ENCODE measurements at places on chromosomes 4 and X.

- peak; percentile 92 for DNase-seq
Observed at GRCh38 chr4:168758351-168758876, 251.6 kb downstream of the CBR4 start.

DNA sequence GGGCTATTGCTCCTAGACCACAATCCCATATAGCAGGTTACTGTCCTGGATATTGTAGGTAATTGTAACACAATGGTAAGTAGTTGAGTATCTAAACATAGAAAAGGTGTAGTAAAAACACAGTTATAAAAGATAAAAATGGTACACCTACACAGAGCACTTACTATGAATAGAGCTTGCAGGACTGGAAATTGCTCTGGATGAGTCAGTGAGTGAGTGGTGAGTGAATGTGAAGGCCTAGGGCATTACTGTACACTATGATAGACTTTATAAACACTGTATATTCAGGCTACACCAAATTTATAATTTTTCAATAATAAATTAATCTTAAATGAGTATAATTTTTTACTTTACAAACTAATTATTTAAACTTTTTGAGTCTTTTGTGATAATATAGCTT is 425.7 kb downstream of the PABPC4L start:
- peak; percentile 9 for DNase-seq

- DNase-seq, result peak; percentile 36
Observed at GRCh38 chrX:70476934-70477733, 32.5 kb downstream of the DLG3 start.

DNA sequence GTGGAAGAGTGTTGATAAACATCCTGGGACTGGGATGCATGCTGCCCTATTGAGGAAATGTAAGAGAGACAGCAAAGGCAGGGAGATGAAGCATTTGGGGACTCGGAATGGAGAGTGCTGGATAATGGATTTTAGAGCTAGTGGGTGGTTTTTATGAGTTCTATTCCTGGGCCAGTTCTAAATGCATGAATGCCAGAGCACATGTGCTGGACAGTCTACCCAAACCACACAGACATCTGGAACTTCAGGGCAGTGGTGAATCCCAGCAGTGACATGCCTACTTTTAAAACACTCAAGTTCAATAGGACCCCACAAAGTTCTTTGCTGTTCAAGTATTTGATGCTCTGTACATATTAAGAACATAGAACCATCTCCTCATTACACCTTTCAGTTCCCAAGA is 133.9 kb downstream of the CBR4 start:
- no peak for DNase-seq

GRCh38 chrX:155747520-155747919 is 133.6 kb upstream of the VAMP7 start:
- no peak for DNase-seq

- DNase-seq, result no peak
Observed at GRCh38 chr4:158811216-158811540, 42.4 kb downstream of the FNIP2 start.

DNA sequence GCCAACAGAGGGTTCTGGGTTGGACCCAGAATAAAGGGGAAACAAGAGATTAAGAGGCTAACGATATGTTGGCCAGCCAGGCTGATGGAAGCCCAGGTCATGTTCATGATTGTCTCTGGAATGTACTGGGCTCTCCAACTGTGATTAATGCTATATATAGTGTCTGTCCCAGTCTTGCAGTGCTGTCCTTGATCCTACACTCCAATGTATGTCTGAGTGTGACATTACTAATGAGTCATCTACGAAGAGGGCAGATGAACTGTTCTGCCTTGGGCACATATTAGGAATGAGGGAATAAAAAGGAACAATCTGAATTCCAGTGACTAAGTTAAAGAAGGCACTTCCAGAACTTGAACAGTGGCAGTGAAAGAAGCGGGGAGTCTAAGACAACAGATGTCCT is 142.1 kb downstream of the PDGFRA start:
- DNase-seq, result no peak

DNA sequence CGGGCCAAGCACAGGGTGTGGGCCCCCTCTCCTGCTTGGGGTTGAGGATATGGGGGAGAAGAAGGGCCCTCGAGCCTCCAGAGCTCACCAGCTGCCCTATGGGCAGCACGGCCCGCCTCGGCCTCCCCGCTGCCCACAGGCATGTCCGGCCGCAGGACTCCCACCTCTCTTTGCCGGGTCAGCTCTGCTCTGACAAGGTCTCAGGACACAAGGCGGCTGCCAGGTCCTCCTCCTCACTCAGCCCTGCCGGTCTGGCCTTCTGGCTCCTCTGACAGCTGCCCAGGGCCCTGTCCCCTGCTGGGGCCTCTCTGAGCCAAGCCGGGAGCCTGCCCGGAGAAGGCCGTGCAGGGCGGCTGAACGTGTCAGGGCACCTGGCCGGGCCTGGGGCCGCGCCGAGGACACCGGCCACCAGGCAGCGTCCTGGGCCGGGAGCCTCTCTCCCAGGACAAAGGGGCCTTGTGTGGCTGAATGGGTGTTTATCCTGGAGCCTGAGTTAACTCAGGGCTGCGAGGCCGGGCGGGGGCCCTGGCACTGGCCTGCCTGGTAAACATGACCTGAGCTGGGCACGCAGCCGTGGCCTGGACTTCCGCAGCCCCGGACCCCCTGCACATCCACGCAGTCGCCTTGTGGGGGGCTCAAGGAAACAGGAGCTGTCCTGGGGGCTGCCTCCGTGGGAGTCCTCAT is 25.7 kb downstream of the TACC3 start:
- no peak for DNase-seq

DNA sequence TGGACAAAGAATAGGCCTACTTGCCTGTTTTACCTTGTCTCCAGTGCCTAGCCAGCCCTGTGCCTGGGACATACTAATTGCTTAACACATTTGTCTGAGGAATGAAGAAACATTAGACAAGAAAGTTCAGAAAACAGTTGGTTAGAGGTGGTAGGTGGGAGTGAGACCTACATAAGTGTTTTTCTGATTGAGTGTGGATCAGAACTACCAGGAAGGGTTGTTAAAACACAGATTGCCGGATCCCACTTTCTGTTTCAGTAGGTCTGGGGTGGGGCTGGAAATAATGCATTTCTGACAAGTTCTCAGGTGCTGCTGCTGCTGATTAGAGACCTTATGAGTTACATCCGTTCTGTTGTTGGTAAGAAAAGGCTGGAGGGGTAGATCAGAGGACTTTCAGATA is 5.7 kb upstream of the JADE1 start:
- DNase-seq, result no peak

DNA sequence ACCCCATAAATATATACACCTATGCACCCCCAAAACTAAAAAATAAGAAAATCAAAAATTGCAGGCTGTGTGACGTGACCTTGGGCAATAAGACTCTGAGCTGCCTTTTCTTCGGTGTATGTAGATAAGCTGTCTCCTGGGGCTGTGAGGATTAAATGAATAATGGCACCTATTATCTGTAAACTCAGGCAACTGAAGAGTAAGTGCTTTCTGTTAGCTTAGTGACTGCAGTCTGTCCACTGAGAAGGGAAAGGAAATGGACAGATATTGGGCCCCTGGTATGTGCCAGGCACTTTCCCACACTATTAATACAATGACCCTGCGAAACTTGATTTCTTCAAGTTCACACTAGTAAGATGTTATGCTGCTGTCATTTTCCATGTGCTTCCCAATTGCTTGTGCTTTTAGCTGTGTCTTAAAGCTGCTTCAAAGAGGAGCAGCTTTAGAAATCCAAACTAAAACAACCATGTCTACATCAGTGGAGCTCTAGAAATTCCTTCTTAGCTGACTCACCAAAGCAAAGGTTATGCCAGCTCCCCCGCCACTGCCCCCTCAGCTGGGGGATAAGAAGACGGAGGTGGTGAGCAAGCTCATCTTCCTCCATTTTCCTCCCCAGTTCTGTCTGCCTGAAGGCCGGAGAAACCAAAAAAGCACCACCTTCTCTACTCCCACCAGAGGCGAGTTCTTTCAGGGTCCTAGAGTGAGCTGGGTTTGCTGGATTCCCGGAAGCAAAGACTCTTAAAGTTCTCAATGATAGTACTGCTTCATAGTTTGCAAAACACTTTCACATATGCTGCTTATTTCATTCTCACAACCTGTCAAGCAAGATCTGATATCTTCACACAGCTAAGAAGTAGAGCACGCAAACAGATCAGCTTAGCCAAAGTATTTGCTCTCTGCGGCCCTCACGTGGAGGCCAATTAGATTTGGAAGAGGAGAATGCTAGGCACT is 8.8 kb upstream of the DGAT2L6 start:
- no peak for DNase-seq

DNA sequence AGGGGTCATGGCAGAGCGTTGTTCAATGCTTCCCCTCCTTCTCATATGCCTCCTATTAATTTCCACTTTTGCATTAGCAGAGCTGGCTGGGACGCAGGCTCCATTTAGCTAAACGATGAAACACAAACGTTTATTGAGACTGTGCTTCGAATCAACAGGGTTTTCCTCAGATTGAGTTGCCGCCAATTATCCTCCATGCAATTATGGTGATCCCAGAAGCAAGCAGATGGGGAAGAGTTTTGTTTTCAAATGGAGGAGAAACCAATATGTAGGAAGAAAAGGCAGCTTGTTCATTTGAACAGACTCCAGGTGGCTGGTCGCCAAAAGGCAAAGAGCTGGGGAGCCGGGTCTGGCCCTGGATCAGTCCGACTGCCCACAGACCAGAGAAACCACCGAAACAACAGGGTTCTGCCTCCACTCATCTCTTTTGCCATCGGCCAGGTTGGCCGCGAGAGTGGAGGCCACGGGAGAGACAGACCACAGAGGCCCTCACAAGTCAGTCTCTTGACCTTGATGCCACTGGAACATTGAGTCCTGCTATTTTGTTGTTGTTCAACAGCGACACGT is 184.8 kb downstream of the GBA3 start:
- DNase-seq, result no peak

- no peak for DNase-seq
Observed at GRCh38 chr4:128168701-128169100, 107.6 kb downstream of the LARP1B start.

All from stromal cell of bone marrow (primary cell).